SK-N-DZ (cell line): ENCODE measurements at places on chromosomes 7 and 10.

DNA sequence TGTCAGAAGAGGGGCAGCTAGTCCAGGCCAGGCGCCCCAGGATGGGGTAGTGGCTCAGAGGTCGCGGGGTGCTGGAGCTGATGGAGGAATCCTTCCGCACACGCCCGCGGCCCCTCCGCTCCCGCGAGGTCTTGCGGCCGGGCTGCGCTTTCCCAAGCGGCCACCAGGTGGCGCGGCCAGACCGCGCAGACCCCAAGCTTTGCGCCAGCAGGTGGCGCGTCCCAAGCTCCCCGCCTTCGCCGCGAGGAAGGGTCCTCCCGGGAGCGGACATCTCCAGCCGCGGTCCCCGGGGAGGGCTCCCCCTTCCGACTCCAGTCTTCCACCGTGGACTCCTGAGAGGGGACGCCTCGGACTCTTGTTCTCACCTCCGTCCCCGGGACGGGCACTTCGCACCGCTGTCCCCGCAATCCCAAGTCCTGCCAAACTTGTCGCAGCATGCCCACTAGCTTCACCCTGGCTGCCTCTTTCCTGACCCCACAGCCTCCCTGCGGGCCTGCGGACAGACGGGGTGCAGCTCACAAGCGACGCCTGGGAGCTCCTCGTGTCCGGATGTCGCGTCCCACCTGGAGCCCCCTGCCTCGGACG is 19.4 kb downstream of the KCNK18 start:
- DNase-seq: peak; percentile 79

DNA sequence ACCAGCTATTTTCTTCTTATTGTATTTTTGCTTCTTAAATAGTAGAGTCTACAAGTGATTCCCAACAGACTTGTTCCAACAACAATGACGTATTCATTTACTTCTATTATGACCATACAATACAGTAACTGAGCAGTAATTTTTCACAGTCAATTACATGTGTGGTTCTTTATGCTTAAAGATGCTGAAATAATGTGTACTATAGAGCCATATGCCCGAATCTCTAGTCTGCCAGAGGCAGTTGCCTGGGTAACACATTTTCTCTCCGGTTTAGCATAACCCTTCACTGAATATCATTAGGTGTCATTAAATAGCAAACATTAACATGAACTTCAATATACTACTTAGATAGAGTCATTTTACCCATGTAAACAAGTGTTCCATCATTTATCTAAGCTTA is 75.0 kb downstream of the SLC25A13 start:
- DNase-seq: no peak

DNA sequence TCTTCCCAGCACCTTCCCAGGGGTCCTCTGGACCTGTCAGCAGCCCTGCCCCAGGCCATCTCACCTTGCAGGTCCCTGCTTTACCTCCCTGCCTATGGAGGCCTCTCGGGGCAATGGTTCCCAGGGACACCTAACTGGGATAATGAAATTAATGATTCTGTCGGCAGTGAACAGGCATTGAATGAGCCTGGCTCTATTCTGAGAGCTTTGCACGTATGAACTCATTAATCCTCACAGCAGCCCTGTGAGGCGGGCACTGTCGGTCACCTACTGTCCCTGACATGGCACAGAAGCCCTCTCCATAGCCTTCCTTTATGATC is 22.9 kb downstream of the ADCYAP1R1 start:
- DNase-seq: no peak

DNA sequence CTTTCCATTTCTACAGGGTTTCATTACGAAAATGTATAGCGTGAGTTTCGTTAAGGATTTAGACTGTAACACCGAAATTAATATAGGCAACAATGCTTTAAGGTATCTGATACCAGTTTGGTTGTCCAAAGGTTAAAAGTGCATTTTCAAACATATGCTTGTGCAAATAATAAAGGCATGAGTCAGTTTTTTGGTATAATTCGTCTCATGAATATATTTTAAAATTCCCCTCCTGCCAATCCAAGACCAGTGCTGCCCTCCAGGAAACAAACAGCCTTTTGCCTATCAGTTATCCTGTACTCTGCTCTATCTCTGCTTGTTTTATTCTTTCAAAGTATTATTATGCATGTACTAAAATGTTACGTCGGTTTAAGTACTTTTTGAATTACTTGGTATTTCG is 2.0 kb downstream of the LCOR start:
- DNase-seq: no peak

DNA sequence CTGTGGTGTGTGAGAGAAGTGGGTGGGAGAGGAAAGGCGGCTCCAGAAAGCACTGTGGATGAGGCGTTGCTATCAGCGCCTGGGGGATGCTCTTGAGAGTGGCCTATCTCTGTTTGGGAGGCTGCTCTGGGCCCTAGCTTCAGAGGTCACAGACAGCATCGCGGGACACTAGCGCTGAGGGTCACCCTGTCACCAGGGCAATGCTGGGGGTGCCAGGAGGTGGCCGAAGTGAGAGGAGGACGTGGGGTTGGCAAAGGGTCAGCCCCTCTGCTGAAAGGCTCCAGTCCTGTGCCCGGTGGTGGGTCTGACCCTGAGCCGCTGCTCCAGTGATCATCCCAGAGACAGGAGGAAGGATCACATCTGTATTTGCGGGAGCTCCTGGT is 3.0 kb upstream of the TACR2 start:
- no peak for DNase-seq

- DNase-seq: no peak
Measured at GRCh38 chr10:127890832-127891334, 1.9 kb downstream of the CLRN3 start.

- DNase-seq: no peak
Measured at GRCh38 chr10:75598998-75599397, 167.6 kb downstream of the LRMDA start.

- no peak for DNase-seq
Measured at GRCh38 chr7:45690762-45691150, 116.6 kb downstream of the ADCY1 start.

DNA sequence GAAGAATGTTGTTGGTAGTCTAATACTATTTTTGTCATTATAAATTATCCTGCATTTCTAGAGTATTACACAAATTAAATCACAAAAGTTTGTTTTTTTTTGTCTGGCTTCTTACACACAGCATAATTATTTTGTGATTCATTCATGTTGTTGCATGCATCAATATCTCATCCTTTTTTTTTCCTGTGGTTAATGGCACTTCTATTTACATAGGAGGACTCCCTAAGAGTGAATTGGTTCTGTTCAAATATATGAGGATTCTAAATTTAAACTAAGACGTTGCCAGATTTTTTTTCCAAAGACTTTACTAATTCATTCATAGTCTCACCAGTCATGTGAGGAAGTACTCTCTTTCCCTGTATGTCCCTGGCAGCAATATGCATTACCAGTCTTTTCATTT is 303.3 kb downstream of the GPR37 start:
- no peak for DNase-seq

DNA sequence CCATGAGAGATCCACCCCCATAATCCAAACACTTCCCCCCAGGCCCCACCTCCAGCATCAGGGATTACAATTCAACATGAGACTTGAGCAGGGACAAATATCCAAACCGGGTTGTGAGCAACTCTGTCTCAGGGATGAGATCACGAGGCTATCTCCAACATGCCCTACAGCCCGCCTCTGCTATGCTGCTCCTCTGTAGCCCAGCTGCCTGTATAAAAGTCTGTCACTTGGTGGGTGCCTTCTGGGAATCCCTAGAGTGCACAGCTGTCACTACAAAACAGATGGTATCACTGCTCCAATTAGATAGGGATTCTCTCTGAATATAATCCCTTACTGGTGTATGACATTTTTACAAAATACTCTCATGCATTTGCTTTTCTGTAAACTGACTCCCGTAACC is 114.9 kb upstream of the NANOS1 start:
- peak; percentile 50 for DNase-seq

DNA sequence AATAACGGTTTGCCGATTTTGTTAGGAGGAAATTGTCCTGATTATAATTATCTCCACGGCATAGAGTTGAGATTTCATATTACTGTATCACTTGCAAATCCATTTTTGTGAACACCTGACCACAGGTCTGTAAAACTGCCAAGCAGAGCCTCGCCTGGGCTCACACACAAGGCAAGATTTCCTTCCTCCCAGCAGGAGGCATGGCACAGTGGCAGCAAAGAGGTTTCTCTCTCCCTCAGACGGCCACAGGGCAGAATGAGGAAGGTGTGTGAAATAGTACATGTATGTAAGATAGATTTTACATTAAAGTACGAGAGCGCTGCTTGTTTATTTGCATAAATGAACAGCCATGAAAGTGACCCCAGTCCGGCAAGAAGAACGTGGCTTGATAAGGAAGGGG is 130.1 kb downstream of the CELF2 start:
- no peak for DNase-seq

GRCh38 chr7:3120513-3120912 is 76.8 kb upstream of the CARD11 start:
- no peak for DNase-seq

DNA sequence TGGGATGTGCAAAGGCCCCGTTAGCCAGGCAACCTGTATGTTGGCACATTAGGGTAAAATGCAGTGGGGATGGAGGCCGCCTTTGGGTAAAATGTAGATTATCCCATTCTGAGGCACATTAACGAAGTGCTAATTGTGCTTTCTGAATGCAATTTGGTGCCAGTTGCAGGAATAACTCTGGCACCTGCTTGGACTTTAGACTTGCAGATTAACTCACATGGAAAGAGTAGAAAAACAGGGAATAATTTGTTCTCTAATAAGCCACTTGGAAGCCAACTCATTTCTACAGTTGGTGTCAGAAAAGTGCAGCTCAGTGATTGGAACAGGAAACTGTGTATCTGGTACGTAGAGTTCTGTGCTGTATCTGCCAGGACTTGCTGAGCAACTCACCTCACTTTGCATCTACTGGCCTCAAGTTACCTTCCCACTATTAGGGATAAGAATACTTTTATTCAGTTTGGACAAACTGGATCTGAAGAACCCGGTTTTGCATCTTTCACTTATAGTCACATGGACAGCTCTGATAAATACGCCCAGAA is 377.4 kb upstream of the PODXL start:
- no peak for DNase-seq

GRCh38 chr10:43692051-43692825 is 43.6 kb upstream of the ZNF32 start:
- no peak for DNase-seq

- DNase-seq: no peak
Measured at GRCh38 chr10:116985611-116986010, 19.4 kb downstream of the SHTN1 start.

DNA sequence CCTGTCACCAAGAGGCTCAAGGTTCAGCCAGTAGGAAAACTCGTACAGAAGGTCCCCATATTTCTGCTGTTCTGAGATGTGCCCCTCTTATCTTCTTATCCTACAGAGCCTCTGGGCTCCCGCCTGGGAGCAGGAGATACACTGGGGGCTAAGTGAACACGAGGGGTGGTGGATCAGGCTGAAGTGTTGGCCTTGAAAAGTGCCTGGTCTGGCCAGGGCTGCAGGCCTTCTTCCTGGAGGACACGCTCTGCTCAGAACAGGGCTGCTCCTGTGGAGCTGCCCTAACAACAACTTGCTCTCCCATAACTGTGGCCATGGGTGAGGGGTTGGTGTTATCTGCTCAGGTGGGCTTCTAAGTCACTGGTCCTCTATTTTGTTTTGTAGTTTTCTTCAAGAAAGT is 33.7 kb downstream of the C10orf120 start:
- DNase-seq: no peak

DNA sequence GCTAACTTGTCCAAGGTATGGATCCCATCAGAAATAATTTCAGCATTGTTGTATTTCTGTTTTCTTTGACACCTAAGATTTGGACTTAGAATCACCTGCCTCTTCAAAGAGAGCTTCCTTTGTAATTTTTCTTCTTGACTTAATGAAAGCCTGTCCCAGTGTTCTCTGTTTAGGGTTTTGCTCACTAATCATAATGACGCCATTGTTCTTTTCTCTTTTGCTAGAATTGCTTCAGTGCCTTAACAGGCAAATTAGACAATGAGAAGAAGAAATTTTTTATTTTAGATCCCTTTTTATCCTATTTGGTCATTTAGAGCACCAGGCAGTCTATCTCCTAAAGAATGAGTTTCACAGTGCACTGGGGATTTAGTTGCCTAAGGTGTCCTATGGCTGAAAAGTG is 128.5 kb downstream of the SND1 start:
- no peak for DNase-seq
